ENCODE measurements at places on chromosomes 3 and 15. TPM values are rescaled to one million over a fixed set of nuclear protein-coding genes. Genes with fewer than 3 reads are reported as not detected.

AADACL2 gene
- not detected for total RNA-seq

FANCD2OS gene
- total RNA-seq = not detected

CYP1A2 gene
- total RNA-seq = not detected

LMCD1 gene
- 84.7 TPM for total RNA-seq

TBL1XR1 gene
- total RNA-seq = 20.8 TPM

GRIP2 gene
- 2.0 TPM for total RNA-seq

NRROS gene
- not detected for total RNA-seq

MKRN3 gene
- total RNA-seq = 1.6 TPM

TGM5 gene
- total RNA-seq = not detected

NUP210 gene
- 41.1 TPM for total RNA-seq

GOLGA8N gene
- 0.95 TPM for total RNA-seq

SNX33 gene
- 14.5 TPM for total RNA-seq

KNG1 gene
- total RNA-seq = not detected

GOLGA6C gene
- not detected for total RNA-seq

XRN1 gene
- total RNA-seq = 4.5 TPM

SLC22A14 gene
- total RNA-seq = 0.07 TPM

DAZL gene
- total RNA-seq = not detected

CAMKV gene
- total RNA-seq = 0.21 TPM

GOLGA8G gene
- total RNA-seq = not detected

ARL14 gene
- 0.22 TPM for total RNA-seq

UROC1 gene
- not detected for total RNA-seq

FBXL2 gene
- 7.4 TPM for total RNA-seq

CEMIP gene
- 1.3 TPM for total RNA-seq

CLDN18 gene
- not detected for total RNA-seq
